CD4-positive, alpha-beta T cell treated with Interleukin-10 for 1 hour (primary cell): ENCODE measurements at places on chromosomes 16 and 17.

DNA sequence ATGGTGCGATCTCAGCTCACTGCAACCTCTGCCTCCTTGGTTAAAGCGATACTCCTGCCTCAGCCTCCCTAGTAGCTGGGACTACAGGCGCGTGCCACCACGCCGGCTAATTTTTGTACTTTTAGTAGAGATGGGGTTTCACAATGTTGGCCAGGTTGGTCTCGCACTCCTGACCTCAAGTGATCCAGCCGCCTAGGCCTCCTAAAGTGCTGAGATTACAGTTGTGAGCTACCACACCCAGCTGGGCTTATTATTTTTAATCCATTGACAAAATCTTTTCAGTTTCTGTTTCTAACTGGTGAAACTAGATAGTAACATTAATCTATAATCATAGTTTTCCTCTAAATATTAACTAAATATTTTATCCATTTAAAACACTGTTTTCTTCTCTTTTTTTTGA lies 5.9 kb downstream of the FAM234A start:
- peak; percentile 8 for DNase-seq

GRCh38 chr16:57646388-57647039 lies 18.1 kb downstream of the ADGRG1 start:
- peak; percentile 50 for DNase-seq

DNA sequence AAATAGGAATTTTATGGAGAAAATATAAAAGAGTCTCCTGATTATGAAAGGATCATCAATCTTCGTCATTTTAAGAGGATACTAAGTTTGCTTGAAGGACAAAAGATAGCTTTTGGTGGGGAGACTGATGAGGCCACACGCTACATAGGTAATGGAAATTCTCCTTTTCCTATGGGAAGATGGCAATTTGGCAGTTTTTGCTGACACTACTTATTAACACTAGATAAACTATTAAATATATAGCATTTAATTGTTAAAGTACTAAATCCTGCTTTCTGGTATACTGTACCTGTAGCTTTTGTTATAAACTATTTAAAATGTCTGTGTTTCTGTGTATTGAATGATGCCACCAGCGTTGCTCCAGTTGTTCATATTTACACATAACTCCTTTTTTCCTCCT lies 12.6 kb downstream of the ALDH3A2 start:
- no peak for DNase-seq

DNA sequence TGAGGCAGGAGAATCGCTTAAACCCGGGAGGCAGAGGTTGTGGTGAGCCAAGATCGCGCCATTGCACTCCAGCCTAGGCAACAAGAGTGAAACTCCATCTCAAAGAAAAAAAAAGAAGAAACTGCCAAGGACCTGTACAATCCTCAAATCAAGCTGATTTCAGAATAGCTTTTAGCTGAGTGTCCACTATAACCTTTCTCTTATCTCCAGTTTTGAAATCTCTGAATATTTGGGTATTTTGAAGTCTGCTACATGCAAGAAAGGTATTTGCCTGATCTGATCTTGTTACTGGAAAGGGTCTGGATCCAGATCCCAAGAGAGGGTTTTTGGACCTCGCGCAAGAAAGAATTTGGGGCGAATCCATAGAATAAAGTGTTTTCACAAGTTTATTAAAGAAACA lies 19.1 kb upstream of the ARL2BP start:
- no peak for DNase-seq

DNA sequence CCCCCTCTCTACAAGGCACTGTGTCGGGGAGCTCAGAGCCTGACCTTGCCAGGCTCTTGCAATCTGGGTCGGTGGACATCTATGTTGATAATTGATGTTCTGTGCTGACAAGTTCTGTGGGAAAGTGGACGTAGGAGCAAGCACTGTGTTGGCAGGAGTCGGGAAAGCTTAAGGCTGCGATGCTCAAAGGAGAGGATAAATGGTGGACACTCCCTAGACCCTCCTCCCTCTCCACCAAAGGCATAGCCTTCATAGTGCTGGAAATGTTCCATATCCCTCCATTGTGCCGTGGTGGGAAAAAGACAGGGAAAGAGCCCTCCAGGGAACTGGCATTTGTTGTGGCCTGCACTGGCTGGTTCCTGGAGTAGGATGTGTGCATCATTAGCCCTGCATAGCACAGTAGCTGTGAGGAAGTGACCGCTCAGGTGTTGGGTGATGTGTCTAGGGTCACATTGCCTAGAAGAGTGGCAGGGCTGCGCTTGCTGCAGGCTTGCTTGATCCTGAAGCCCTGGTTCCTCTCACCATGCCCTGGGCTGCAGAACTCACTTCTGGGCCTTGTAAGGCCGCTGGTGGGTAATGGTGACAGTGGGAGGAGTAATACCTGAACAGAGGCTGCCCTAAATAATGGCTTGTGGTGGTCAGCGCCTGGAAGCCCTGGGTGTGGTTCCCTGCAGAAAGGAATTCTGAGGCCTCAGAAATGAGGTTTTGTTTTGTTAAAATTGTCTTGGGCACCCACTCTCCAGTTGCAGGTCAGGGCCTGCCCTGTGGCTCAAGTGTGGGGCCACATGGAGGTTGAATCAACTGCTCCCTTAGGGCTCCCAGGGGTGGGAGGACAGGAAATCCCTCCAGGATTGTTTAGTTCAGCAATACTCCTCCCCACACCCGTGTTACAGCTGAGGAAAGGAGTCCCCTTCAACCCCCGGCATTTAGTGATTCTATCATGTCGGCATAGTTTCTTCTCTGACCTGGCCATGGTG lies 62.6 kb downstream of the KSR1 start:
- no peak for DNase-seq

DNA sequence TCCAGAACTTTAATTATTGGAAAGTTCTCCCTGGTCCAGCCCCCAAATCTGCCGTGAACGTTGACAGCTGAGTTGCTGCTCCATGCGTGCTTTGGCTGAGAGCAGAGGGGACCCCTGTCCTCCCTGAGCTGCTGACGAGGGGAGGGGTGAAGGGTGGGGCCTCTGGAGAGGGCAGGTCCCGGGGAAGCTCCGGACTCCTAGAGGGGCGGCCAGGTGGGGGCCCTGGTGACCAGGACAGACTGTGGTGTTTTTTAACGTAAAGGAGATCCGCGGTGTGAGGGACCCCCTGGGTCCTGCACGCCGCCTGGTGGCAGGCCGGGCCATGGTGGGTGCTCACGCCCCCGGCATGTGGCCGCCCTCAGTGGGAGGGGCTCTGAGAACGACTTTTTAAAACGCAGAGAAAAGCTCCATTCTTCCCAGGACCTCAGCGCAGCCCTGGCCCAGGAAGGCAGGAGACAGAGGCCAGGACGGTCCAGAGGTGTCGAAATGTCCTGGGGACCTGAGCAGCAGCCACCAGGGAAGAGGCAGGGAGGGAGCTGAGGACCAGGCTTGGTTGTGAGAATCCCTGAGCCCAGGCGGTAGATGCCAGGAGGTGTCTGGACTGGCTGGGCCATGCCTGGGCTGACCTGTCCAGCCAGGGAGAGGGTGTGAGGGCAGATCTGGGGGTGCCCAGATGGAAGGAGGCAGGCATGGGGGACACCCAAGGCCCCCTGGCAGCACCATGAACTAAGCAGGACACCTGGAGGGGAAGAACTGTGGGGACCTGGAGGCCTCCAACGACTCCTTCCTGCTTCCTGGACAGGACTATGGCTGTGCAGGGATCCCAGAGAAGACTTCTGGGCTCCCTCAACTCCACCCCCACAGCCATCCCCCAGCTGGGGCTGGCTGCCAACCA lies at the start of gene MC1R:
TSS of gene MC1R (plus strand) at position 410 of the 895 bp plus-strand sequence. CDS start at position 807, 397 bp downstream.
- DNase-seq = no peak

- no peak for DNase-seq
These were observed 42.7 kb upstream of the METRNL start for GRCh38 chr17:83036666-83037065.

GRCh38 chr17:81384929-81385319 lies 10.3 kb upstream of the BAHCC1 start:
- no peak for DNase-seq

- no peak for DNase-seq
These were observed 2.5 kb upstream of the GJD3 start for GRCh38 chr17:40366861-40367518.

GRCh38 chr16:20175358-20175757 lies 101.7 kb upstream of the GPR139 start:
- DNase-seq = no peak

DNA sequence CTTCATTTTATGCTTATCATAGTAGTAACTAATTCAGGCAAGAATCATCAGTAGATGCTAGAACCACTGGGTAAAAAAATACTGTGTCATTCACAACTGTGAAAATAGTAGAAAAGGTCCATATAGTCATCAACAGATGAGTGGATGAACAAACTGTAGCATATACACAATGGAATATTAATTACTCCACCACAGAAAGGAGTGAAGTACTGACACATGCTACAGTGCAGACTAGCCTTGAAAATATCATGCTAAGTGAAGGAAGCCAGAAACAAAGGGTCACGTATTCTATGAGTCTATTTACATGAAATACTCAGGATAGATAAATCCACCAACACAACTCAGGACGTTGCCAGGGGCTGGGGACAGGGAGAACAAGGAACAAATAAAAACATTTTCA lies 13.3 kb downstream of the USP22 start:
- no peak for DNase-seq

- DNase-seq = peak; percentile 93
These were observed 25.7 kb upstream of the SLC47A1 start for GRCh38 chr17:19507775-19508576.

DNA sequence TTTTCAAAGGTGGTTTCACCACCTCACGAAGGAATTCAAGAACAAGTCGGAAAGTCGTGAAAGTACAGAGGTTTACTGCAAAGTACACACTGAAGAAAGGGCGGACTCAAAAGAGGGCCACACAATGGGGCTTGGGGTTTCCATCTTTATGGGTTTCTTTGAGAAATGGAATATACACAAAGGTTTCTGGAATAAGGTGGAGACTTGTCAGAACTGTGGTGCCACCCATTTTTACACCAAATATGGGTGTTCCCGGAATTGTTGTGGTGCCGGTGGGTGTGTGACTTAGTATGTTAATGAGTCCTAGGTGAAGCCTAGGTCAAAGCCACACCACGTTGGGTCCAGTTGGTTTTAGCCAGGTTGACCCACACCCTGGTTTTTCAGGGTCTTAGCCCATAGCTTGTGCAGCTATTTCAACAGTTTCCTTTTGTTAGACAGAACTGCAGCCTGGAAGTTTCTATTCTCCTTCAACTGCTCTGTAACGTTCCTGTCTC lies 567 bp upstream of the GCSH start:
- no peak for DNase-seq

DNA sequence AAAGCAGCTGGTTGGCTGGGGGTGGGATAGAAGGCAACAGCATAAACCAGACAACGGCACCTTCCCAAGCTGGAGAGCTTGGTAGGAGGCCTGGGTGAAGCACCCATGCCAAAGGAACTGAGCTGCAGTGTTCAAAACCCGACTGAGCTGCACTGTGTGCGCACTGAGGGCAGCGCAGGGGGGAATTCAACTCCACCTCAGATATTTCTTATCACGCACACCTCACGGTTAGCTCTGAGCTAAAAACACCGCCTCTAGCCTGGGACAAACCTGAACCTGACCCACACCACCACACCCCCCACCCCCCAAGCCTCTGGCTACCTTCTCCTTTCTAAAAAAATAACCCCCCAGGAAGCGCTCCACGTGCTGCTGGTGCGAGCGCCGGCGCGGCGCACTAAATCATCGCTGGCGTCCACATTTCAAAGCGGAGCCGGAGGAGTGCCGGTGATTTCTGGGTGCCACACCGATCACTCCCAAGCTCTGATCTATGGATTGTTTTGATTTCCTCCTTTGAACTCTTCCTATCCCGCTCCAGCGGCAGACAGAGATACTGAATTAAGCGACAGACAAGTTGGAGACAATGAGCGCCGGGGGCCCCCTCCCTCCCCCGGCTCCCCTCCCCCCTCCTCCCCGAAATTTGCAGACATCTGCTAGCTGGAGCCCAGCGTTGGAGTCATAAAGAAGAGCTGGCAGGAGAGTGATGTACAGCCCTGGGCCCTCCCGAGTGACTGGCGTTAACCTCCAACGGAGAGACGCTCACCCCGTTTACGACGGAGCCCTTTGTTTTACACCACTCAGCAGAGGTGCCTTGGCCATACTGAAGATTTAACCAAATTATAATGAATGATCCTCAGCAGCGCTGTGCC lies 85.0 kb downstream of the NOG start:
- DNase-seq = no peak

DNA sequence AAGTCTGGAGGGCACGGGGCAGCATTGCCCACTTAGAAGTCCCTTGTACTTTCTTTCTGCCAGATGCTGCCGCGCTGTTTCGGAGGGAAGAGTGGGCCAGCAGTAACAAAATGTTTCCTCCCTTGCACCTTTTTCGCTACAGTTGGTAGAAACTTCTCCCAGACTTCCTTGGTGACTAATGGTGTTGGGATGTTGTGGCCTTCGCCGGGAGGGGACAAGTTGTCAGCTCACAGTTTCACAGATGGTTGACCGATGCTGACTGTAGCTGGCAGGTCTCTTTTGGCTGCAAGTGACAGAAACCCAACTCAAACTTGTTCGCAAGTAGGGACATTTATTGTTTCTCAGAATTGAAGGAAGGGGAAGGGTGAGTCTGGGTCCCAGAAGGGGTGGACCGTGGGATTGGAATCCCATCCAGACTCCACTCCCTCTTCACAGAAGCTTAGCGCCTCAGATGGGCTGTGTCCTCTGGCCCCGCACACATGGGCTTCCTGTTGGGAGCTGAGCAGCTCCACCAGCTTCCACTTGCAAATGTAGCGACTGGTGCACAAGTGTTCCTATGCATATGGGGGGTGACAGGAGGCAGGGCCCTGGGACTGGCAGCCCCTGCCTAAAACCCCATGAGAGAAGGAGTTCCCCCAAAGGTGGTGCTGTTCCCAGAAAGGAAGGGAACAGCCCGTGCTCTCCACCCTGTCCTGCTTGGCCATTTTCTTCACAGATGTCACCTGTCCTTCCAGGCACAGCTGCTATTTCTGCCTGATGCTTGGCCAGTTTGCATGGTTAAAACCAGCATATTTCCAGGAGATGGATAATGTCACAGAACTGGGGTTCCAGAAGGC lies 30.9 kb upstream of the RPRML start:
- DNase-seq = no peak

GRCh38 chr17:49290690-49291359 lies 60.2 kb upstream of the PHOSPHO1 start:
- DNase-seq = peak; percentile 16
